Heart right ventricle (tissue), 16 donors: ENCODE measurements at places on chromosomes 2 and 18. TPM values are rescaled to one million over a fixed set of nuclear protein-coding genes. Genes with fewer than 3 reads are reported as not detected.

- H3K4me1 ChIP-seq, result peaks cover 15% of the 10 kb centered on the region
- no peaks in the 10 kb centered on the region for H3K36me3 ChIP-seq
- H3K4me3 ChIP-seq, result no peak overlapping the region
- no peak overlapping the region for H3K27ac ChIP-seq
- no peaks in the 10 kb centered on the region for H3K27me3 ChIP-seq
These were observed 49.3 kb upstream of the PROKR1 start for GRCh38 chr2:68594041-68594440.

GRCh38 chr2:215973954-215974699 is 39.2 kb downstream of the MREG start:
- peaks cover 8% of the 10 kb centered on the region for H3K4me1 ChIP-seq
- H3K36me3 ChIP-seq, result no peaks in the 10 kb centered on the region
- no peak for DNase-seq

DNA sequence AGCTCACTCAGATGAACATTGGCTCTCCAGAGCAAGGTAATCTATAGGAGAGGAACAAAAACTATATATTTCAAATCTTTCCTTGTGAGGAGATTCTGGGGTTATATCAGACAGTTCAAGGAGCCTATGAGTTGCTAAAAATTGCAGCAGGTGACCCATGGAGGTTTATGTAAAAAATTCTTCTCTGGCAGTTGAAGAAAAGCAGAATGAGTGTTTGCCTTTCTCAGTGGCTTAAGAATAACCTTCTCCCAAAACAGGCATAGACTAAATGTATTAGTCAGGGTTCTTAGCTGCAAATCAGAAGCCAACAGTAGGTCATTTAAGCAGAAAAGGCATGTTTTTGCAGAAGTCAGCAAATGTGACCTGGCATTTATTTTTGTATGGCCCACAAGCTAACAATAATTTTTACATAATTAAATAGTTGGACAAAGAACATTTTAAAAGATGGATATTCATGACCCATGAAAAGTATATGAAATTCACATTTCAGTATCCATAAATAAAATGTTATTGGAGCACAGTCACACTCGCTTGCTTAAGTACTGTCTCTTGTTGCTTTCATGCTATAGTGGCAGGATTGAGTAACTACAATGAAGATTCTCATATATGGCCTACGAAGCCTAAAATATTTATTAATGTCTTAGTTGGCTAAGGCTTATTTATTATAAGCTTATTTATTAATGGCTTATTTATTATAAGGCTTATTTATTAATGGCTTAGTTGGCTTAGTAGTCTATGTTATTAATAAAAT is 93.4 kb upstream of the TLK1 start:
- DNase-seq, result no peak
- H3K27me3 ChIP-seq, result no peaks in the 10 kb centered on the region
- no peaks in the 10 kb centered on the region for H3K4me1 ChIP-seq
- no peak overlapping the region for H3K27ac ChIP-seq
- no peak overlapping the region for H3K4me3 ChIP-seq

DNA sequence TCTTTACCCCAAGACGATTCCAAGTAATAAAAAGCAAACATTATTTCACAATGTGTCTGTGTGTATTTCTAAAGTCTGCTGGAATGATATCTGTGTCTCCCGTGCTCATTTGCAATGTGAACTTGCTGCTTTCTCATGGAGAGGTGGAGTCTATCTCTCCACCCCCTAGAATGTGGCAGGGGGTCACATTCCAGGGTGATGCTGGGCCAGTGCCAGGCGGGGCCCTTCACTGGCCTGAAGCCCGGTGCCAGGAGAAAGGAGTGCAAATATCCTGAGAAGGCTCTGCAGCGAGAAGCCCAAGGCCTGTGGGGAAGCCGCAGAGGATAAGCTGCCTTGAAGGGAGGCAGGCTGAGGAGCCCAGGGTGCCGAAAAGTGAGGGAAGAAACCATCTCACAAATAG is 26.8 kb upstream of the LDLRAD4 start:
- no peak overlapping the region for H3K27ac ChIP-seq
- no peaks in the 10 kb centered on the region for H3K4me1 ChIP-seq

DNA sequence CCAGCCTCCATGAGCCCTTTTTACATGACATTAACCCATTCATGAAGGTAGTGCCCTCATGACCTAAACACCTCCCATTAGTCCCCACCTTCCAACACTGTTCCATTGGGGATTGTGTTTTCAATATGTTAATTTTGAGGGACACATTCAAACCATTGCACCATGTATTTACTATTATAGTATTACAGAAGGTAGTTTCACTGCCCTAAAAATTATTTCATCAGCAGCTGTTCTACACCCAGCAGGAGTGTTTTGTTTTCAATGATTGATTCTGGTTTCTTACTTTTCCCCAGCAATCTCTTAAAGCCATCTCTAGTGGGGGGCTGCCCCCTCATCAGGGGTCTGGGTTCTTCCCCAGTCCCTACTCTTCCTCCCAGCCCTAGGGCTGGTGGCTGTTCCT is 71.9 kb downstream of the CERS6 start:
- H3K27ac ChIP-seq, result peak overlapping the region; percentile 76
- H3K36me3 ChIP-seq, result no peaks in the 10 kb centered on the region
- H3K4me3 ChIP-seq, result no peak overlapping the region
- no peak for DNase-seq

Gene TUBB6
- 106 TPM for total RNA-seq

Gene CCDC138
- total RNA-seq, result 1.4 TPM

Gene PCARE
- total RNA-seq, result 0.36 TPM

Gene TRABD2A
- 0.54 TPM for total RNA-seq
